Esophagus squamous epithelium (tissue), 5 donors: ENCODE measurements at places on chromosomes 7 and 10. TPM values are rescaled to one million over a fixed set of nuclear protein-coding genes. Genes with fewer than 3 reads are reported as not detected.
A peak's percentile ranks its signal among the peaks of the same experiment; 100 is the strongest.

- no peaks in the 10 kb centered on the region for H3K36me3 ChIP-seq
- no peak for DNase-seq
- no peak overlapping the region for H3K4me3 ChIP-seq
- no peak overlapping the region for H3K27ac ChIP-seq
- no peaks in the 10 kb centered on the region for H3K4me1 ChIP-seq
- no peaks in the 10 kb centered on the region for H3K27me3 ChIP-seq
Observed at GRCh38 chr7:89770161-89770560, 384.1 kb upstream of the STEAP1 start.

DNA sequence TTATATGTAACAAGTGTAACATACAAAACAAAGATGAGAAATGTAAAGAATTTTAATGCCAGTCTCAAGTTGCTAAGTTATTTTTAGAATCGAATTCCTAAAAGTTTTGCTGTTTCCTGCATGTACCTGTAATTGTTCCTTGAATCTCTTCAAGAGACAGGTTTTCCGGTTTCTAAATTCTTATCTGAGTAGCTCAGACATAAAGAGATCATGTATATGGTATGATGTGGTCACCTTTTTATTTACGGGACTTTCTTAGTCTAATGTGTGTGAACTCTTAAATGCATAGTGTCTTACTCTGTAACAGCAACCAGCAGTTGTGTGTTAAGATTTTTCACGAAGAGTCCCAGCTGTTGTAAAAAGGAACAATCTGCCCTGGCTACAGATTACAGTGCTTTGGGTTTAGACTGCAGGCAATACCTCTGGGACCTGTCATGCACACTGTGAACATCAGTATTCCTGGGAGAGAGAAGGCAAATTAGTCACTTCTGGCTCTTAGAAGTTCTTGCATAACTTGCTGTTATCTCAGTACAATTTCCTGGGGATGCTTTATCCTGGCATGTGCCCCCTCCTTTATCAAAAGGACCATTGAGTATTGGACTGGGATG is 263.4 kb downstream of the BICC1 start:
- no peaks in the 10 kb centered on the region for H3K4me1 ChIP-seq
- H3K4me3 ChIP-seq = no peak overlapping the region
- no peak overlapping the region for H3K27ac ChIP-seq
- no peaks in the 10 kb centered on the region for H3K27me3 ChIP-seq

- H3K4me1 ChIP-seq = no peaks in the 10 kb centered on the region
- DNase-seq = no peak
- no peaks in the 10 kb centered on the region for H3K36me3 ChIP-seq
- H3K27me3 ChIP-seq = no peaks in the 10 kb centered on the region
Observed at GRCh38 chr7:130639388-130639787, 29.2 kb downstream of the COPG2 start.

DNA sequence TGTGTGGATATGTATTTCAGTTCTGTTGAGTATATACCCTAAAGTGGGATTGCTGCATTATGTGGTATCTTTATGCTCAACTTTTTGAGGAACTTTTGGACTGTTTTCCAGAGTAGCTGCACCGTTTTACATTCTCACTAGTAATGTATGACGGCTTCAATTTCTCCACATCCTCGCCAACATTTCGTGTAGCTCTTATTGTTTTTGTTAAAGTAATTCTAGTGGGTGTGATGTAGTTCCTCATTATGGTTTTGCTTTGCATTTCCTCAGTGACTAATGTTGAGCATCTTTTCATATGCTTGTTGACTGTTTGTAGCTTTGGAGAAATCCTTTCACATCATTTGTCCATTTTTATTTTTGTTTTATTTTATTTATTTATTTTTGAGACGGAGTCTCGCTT is 4.5 kb downstream of the STMP1 start:
- H3K4me1 ChIP-seq = peaks cover 20% of the 10 kb centered on the region
- no peak overlapping the region for H3K27ac ChIP-seq
- H3K4me3 ChIP-seq = no peak overlapping the region
- H3K36me3 ChIP-seq = no peaks in the 10 kb centered on the region

DNA sequence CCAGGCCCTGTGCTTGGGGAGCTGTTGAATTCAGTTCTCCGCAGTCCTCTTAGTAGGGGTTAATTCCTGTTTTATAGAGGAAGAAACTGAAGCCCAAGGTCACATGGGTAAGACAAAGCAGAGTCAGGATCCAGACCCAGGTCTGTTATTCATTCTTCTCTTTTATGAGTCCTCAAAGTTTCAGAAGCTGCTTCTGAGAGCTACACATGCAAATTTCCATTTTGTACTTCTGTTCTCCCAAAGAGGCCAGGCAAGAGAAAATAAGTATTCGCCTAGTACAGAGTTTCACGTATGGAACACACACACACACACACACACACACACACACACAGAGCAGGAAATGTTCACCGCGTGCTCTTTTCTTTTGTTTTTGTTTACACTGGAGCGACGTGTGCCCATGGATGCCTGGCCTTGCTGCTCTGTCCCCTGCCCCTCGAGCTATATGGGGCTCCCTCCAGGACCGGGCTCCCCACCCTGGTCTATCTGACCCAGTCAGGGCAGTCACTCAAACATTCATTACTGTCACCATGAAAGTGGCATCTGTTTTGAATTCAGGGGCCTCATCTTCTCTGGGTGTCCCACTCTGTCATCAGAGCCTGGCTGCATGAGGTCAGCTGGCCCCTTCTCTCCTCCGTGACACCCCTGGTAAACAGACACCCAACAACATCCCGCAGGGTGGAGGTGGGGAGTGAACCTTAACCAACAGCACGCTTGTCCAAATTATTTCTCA is 84.4 kb downstream of the TNS3 start:
- no peak overlapping the region for H3K4me3 ChIP-seq
- H3K4me1 ChIP-seq = peaks cover 9% of the 10 kb centered on the region
- no peak for DNase-seq
- no peaks in the 10 kb centered on the region for H3K27me3 ChIP-seq
- H3K27ac ChIP-seq = no peak overlapping the region

- no peaks in the 10 kb centered on the region for H3K27me3 ChIP-seq
- no peaks in the 10 kb centered on the region for H3K4me1 ChIP-seq
- H3K27ac ChIP-seq = no peak overlapping the region
- H3K4me3 ChIP-seq = no peak overlapping the region
Observed at GRCh38 chr7:42597300-42597699, 314.6 kb downstream of the C7orf25 start.

GRCh38 chr7:106075937-106076336 is 36.2 kb downstream of the SYPL1 start:
- no peaks in the 10 kb centered on the region for H3K36me3 ChIP-seq
- no peak overlapping the region for H3K27ac ChIP-seq
- DNase-seq = no peak
- no peak overlapping the region for H3K4me3 ChIP-seq
- H3K4me1 ChIP-seq = peaks cover 46% of the 10 kb centered on the region

DNA sequence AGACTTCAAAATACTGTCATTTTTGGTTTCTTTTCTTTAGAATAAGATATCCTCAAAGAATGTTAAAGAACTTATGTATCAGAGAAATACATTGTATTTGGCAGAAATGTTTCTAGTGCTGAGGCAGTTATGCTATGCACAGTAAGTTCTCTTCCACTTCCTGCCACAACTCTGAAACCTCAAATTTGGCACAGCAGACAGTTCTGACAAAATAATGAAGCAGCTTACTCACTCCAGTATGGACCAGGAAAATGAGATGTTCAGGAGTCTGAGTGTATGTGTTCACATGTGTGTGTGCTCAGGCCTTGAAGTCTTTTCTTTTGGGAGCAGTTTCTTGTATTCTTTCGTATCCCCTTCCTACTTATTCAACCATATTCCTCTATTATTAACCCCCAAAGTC is 197.0 kb upstream of the AGK start:
- no peaks in the 10 kb centered on the region for H3K36me3 ChIP-seq
- no peak overlapping the region for H3K27ac ChIP-seq
- H3K27me3 ChIP-seq = no peaks in the 10 kb centered on the region
- no peak for DNase-seq

GRCh38 chr10:3236644-3237404 is 64.2 kb upstream of the PITRM1 start:
- H3K36me3 ChIP-seq = no peaks in the 10 kb centered on the region
- H3K4me1 ChIP-seq = peaks cover 5% of the 10 kb centered on the region
- H3K27ac ChIP-seq = no peak overlapping the region
- no peaks in the 10 kb centered on the region for H3K27me3 ChIP-seq

DNA sequence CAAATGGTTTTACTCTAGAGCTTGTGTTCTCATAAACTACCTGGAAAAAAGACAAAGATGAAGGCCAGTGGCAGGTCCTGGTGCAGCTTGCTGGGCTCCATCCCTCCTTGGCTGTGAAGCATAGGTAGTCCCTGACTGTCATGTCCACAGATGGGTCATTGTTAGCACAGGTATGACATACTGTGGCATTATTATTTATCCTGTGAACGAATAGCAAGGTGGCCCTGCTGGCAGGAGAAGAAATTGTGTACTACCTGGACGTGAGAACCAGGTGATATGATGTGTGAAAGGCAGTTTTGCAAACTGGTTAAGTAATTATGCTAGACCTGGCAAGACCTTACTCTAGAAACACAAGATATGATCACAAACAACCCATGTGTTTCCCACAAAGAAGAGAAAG is 63.9 kb downstream of the CCDC71L start:
- no peaks in the 10 kb centered on the region for H3K36me3 ChIP-seq
- H3K27me3 ChIP-seq = no peaks in the 10 kb centered on the region
- H3K27ac ChIP-seq = no peak overlapping the region
- H3K4me1 ChIP-seq = peaks cover 3% of the 10 kb centered on the region
- DNase-seq = no peak
- H3K4me3 ChIP-seq = no peak overlapping the region

GRCh38 chr10:92810934-92811532 is 37.3 kb upstream of the EXOC6 start:
- H3K4me1 ChIP-seq = no peaks in the 10 kb centered on the region
- H3K27ac ChIP-seq = no peak overlapping the region
- H3K27me3 ChIP-seq = peaks cover 37% of the 10 kb centered on the region
- no peaks in the 10 kb centered on the region for H3K36me3 ChIP-seq
- no peak overlapping the region for H3K4me3 ChIP-seq
- DNase-seq = no peak

- no peaks in the 10 kb centered on the region for H3K4me1 ChIP-seq
- DNase-seq = no peak
- no peaks in the 10 kb centered on the region for H3K27me3 ChIP-seq
- H3K4me3 ChIP-seq = no peak overlapping the region
- no peaks in the 10 kb centered on the region for H3K36me3 ChIP-seq
Observed at GRCh38 chr7:92595281-92595680, 5.1 kb upstream of the FAM133B start.

GRCh38 chr7:83850125-83850524 is 201.2 kb upstream of the SEMA3E start:
- DNase-seq = no peak
- no peaks in the 10 kb centered on the region for H3K27me3 ChIP-seq
- no peaks in the 10 kb centered on the region for H3K36me3 ChIP-seq
- H3K4me3 ChIP-seq = no peak overlapping the region
- no peaks in the 10 kb centered on the region for H3K4me1 ChIP-seq

- no peaks in the 10 kb centered on the region for H3K4me1 ChIP-seq
- H3K4me3 ChIP-seq = no peak overlapping the region
- no peaks in the 10 kb centered on the region for H3K27me3 ChIP-seq
- H3K36me3 ChIP-seq = no peaks in the 10 kb centered on the region
- no peak for DNase-seq
- no peak overlapping the region for H3K27ac ChIP-seq
Observed at GRCh38 chr10:2279711-2280110, 542.4 kb upstream of the ADARB2 start.

GRCh38 chr10:90741926-90742565 is 115.8 kb downstream of the HTR7 start:
- DNase-seq = no peak
- no peak overlapping the region for H3K4me3 ChIP-seq
- peak overlapping the region; percentile 78 for H3K27ac ChIP-seq
- H3K27me3 ChIP-seq = no peaks in the 10 kb centered on the region
- H3K4me1 ChIP-seq = peaks cover 5% of the 10 kb centered on the region

- H3K4me1 ChIP-seq = no peaks in the 10 kb centered on the region
- no peak for DNase-seq
- H3K27me3 ChIP-seq = no peaks in the 10 kb centered on the region
- H3K4me3 ChIP-seq = no peak overlapping the region
- no peak overlapping the region for H3K27ac ChIP-seq
Observed at GRCh38 chr10:14466257-14466656, 135.5 kb upstream of the FRMD4A start.

DNA sequence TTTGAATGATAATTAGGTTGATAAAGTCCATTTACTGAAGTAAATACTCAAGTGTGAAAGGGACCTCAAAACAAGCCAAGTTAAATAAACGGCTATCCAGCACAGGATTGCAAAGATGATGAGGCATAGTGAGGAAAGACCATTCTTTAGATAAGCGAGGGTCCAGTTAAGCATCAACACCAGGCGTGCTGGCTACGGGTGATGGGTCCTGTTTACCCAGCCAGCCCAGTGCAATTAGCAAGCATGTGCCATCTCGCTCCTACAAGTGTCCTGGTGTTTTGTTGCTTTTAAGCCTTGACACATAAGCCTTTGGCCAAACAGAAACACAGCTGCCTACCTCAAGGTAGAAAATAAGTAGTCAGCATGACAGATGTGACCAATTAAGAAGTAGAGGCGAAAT is 7.1 kb downstream of the NEBL start:
- no peak overlapping the region for H3K4me3 ChIP-seq
- no peaks in the 10 kb centered on the region for H3K27me3 ChIP-seq
- no peaks in the 10 kb centered on the region for H3K4me1 ChIP-seq
- H3K36me3 ChIP-seq = no peaks in the 10 kb centered on the region
- no peak overlapping the region for H3K27ac ChIP-seq

GRCh38 chr10:112369495-112370423 is 4.2 kb upstream of the ACSL5 start:
- no peak overlapping the region for H3K27ac ChIP-seq
- DNase-seq = no peak
- H3K4me1 ChIP-seq = no peaks in the 10 kb centered on the region
- H3K27me3 ChIP-seq = no peaks in the 10 kb centered on the region
- H3K4me3 ChIP-seq = no peak overlapping the region
- H3K36me3 ChIP-seq = no peaks in the 10 kb centered on the region

DNA sequence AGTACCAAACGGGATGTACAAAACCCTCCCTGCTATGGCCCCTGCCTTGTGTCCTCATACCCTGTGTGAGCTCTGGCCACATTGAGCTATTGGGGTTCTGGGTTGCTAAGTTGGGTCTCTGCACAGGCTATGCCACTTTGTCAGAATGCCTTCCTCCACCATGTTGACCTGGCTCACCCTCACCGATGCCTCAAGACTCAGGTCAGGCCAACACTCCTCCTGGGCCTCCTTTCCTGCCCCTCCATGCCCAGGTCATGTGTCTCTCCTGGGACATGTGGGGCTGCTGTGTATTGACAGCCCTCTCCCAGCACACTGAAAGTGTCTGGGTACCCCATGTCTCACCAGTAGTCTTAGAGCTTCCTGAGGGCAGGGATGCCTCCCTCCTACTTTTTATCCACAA is 14.6 kb downstream of the TRPV5 start:
- no peak overlapping the region for H3K27ac ChIP-seq
- no peaks in the 10 kb centered on the region for H3K4me1 ChIP-seq
- no peak overlapping the region for H3K4me3 ChIP-seq
- no peak for DNase-seq
- H3K27me3 ChIP-seq = no peaks in the 10 kb centered on the region
- H3K36me3 ChIP-seq = no peaks in the 10 kb centered on the region

- no peaks in the 10 kb centered on the region for H3K4me1 ChIP-seq
- no peak overlapping the region for H3K27ac ChIP-seq
- DNase-seq = no peak
- no peak overlapping the region for H3K4me3 ChIP-seq
- no peaks in the 10 kb centered on the region for H3K27me3 ChIP-seq
Observed at GRCh38 chr10:131959841-131960240, 21.9 kb downstream of the BNIP3 start.

GRCh38 chr10:119253433-119254174 is 46.2 kb downstream of the GRK5 start:
- no peak overlapping the region for H3K4me3 ChIP-seq
- DNase-seq = no peak
- no peaks in the 10 kb centered on the region for H3K27me3 ChIP-seq

The H2BK1 gene
- not detected for total RNA-seq

The LIPK gene
- 3.3 TPM for total RNA-seq

The RNF133 gene
- total RNA-seq = 0.40 TPM

The PIK3AP1 gene
- 7.6 TPM for total RNA-seq

The TACC2 gene
- total RNA-seq = 46.5 TPM
